ENCODE measurements at places on chromosomes 1 and 21.

DNA sequence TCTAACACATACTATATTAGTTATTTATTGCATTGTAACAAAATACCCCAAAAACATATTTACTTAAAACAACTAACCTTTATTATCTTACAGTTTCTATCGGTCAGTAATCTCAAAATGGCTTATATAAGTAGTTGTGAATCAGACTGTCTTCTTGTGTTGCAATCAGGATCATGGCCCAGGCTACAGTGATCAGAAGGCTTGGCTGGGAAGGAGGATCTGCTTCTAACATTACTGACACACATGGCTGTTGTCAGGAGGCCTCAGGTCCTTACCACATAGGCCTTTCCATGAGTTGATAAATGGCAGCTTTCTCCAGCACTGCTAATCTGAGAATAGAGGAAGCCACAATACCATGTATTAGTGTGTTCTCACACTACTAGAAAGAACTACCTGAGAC lies 33.7 kb downstream of the CFH start:
- DNase-seq = no peak

DNA sequence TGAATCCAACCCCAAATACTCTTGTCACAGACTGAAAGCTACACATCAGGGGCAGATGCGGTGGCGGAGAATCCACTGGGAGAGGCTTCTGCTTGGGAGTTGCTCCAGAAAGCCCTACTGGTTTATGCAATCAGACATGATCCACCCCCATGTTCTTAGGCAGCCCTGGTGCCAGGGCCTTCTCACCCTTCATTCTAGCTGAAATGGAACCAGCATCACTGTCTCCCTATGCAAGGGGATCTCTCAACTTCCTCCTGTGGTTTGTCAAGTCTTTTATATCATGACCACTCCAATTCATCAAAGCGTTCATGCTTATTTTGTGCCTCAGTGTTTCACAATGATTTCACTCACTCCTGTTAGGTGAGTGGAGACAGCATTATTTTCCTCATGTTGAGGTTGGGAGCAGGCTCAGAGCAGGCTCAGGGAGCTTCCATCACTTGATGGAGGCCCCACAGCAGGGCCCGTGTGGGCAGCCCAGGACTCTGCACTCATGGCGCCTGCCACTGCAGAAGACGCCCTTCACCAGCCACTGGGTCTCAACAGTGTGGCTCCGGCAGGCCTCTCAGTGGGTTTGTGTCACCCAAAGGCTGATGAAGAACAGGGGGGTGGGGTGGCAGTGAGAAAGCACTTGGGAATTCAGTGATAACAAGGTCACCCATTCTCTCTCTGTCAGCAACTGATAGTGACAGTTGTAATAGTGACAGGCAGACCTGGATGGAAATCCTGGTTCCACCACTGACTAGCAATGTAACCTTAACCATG lies 67.1 kb downstream of the CD58 start:
- no peak for DNase-seq

DNA sequence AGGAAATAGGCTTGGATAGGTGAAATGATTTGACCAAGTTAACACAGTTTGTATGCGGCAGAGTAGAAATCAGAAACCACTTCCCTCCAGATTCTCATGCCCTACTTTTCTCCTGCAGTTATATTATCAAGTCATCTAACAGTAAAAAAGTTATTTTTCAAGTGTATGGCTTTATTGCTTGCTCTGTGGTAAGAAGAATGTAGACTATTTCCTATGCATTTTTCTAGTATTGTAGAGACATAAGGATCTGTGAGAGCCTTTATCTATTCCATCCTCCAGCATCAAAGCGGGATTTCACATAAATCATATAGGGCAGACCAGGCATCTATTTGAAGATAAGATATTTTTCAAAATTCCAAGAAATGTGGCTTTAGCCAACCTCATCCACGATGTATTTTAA lies 208.5 kb downstream of the TTLL7 start:
- DNase-seq = no peak

- DNase-seq = no peak
These were observed 4.2 kb downstream of the GLIS1 start for GRCh38 chr1:53734650-53735211.

DNA sequence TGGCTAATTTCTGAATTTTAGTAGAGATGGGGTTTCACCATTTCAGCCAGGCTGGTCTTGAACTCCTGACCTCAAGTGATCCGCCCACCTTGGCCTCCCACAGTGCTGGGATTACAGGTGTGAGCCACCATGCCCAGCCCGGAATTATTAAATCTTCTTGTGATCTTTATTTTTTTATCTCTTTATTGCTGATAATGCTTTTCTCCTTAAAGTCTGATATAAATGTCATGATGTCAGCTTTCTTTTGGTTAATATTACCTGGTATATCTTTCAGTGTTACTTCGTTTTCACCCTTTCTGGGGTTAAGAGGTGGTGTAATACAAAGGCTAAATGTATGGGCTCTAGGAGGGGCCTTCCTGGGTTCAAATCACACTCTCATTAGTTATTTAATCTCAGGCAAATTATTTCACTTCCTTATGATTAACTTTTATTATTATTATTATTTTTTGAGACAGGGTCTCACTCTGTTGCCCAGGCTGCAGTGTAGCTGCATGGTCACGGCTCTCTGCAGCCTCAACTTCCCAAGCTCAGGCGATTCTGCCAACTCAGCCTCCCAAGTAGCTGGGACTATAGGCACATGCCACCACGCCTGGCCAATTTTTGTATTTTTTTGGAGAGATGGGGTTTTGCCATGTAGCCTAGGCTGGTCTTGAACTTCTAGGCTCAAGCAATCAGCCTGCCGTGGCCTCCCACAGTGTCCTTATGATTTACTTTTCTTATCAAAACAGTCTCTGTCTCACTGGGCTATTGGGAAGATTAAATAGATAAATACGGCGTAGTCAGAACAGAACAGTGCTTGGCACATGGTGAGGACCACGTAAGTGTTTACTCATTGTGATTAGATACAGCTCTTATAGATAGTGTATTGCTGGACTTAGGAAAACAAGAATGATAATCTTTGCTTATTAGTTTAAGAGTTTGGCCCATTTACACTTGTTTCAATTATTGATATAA lies 216.5 kb downstream of the URB2 start:
- no peak for DNase-seq

DNA sequence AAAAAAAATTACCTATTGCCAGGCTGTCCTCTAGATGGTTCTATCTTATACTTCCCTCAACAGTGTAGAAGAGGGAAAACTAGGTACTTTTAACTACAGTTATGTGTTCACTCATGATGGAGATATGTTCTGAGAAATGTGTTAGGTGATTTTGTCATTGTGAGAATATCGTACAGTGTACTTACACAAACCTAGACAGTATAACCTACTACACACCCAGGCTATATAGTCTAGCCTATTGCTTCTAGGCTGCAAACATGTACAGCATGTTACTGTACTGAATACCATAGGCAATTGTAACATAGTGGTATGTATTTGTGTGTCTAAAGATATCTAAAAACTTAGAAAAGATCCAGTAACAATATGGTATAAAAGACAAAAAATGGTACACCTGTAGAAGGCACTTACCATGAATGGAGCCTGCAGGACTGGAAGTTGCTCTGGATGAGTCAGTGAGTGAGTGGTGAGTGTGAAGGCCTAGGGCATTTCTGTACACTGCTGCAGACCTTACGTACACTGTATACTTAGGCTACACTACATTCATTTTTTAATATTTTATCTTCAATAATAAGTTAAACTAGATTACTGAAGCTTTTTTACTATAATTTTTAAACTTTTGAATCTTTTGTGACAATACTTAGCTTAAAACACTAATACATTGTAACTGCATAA lies 13.2 kb downstream of the MGST3 start:
- DNase-seq = no peak

DNA sequence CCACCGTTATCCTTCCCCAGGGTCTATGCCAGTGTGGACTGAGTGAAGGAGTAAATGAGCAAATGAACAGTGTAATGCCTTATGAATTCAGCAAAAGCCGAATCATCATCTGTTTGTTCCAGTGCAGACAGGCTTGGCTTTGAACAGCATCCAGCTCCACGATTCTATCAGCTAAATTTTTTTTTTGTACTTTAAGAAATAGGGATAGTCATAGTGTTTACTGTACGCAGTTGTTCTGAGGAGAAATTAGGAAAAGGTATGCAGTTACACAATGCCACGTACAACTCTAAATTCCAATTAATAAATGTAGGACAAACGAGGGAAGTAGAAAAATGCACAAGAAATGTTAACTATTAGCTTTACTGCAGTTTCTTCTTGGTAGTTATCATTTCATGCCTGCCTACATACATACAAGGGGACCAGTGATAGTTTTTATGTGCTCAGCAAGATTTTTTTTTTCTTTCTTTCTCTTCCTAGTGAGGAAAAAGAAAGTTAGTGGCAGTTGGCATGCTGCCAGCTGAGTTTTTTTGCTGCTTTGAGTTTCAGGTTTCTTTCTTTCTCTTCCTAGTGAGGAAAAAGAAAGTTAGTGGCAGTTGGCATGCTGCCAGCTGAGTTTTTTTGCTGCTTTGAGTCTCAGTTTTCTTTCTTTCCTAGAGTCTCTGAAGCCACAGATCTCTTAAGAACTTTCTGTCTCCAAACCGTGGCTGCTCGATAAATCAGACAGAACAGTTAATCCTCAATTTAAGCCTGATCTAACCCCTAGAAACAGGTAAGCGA lies at the start of gene IFI44L:
TSS of gene IFI44L (plus strand) at position 646 of the 777 bp plus-strand sequence. CDS start 7,468 bp downstream, outside the sequence.
- DNase-seq = no peak

GRCh38 chr1:157034137-157034800 lies 11.3 kb downstream of the ARHGEF11 start:
- no peak for DNase-seq

GRCh38 chr1:68808351-68808750 lies 311.5 kb upstream of the DEPDC1 start:
- peak; percentile 6 for DNase-seq

DNA sequence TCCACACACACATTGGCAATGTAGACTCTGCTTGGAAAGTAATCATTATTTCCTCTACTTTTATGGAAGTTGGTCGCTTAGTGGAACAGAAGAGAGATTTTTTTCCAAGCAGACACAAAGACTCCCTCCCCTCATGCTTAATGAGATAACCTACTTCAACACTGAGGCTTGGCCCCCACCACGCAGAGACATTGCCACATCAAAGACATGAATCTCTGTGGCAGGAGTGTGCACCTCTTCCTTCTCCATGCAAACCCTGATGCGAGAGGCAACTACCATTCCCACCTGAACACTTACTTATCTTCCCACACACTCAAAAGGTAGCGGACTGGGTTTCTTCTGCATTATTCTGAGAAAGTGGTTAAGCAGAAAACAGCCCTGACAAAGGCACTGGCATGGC lies 37.3 kb upstream of the LPAR3 start:
- no peak for DNase-seq

- DNase-seq = no peak
These were observed 824 bp upstream of the IFI44L start for GRCh38 chr1:78619446-78619802.
